ENCODE measurements at places on chromosomes 6 and 20.

GRCh38 chr6:97632341-97632740, 349.3 kb upstream of the MMS22L start:
- DNase-seq: no peak

DNA sequence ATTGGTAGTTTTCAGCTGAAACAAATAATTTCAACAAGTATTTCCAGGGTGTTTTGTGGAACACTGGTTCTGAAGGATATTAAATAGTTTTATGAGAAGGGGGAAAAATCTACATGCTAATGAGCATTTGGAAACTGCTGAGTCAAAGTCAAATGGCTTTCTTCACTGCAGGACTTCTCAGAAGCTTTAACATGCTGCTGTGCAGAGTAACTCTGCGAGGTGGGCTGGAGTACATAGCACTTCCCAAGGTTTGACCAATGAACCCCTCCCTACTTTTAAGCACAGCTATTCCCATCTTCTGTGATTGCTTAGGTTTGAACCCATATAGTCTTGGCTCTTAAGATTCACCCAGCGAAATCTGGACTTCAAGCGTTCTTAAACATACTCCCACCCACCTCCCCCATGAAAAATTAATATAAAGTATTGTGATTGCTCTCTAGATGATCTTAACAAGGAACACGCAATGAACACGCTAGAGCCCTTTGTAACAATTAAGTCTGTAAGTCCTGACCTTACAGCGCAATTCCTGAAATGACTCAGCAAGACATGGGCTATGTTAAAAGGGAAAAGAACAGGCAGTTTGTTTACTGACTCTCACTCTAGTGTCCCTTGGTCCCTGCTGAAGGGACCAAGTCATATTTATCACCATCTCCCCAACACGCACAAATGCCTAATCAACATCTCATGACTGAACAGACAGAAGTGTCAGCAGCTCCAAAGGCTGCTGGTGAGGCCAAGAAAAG, 105.2 kb downstream of the NFATC2 start:
- DNase-seq: no peak

DNA sequence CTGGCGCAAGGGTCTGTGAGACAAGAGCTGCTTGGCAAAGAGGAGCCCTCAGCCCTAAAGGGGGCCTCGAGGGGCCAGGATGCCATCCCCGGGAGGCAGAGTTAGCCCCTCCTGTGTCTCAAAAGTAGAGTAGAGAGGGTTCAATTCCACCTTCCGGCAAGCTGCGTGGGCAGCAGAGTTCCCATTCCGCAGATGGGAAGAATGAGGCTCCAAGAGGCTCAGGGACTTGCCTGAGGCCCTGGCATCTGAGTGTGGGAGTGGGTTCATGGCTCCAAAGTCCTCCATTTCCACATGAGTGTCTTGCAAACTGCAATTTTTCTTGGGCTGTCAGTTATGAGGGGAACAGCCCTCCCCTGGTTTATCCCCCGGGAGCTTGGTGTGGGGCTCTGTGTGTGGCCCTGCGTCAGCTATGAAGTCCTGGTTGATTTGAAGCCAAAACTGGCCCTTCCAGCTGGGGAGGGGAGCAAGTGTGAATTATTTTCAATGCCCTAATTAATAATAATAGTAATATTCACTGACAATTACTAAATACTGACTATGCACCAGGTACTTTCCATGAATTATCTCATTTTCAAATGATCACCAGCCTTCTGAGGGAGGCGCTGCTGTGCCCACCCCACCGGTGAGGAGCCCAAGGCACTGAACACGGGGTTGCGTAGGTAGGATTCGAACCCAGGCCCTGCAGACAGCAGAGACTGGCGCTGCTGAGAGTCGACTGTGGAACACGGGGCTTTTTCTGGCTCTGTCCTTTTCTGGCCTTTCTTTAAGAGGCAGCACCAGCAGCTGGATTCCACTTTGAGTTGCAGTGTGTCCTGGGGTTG, 153.0 kb upstream of the PTPN1 start:
- no peak for DNase-seq

DNA sequence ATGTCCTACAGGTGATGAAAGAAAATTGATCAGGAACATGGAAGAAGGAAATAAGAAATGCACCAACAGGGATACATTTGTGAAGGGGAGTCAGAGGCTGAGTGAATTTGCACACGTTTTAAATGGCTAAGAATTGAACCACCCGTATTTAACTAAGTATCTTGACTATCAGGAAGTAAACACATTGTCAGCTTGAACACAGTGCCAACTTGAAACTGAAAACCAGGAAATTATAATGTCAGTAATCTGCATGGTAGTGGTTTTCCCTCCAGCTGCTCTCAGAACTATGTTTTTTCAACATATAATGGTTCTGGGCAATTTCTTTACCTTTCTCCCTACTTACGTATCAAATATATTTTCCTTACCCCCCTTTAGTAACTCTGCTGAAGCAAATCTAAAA, 366.5 kb upstream of the POU3F2 start:
- no peak for DNase-seq

DNA sequence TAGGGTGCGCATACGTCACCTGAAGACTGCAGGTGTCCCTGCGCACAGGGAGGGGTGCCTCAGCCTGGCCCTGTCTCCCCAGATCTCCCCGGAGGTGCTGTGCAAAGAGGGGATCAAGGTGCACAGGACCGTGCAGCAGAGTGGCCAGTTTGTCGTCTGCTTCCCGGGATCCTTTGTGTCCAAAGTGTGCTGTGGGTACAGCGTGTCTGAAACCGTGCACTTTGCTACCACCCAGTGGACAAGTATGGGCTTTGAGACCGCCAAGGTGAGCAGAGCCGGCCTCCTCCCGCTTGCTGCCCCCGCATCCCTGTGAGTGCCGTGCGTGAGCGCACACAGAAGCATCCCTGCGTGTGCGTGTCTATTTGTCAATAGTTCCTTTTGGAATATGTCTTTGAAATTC, 150.7 kb downstream of the DTNBP1 start:
- no peak for DNase-seq

GRCh38 chr6:149473080-149474052, 11.4 kb downstream of the ZC3H12D start:
- no peak for DNase-seq

GRCh38 chr20:63495741-63496595, 2.9 kb downstream of the EEF1A2 start:
- DNase-seq: peak; percentile 64

DNA sequence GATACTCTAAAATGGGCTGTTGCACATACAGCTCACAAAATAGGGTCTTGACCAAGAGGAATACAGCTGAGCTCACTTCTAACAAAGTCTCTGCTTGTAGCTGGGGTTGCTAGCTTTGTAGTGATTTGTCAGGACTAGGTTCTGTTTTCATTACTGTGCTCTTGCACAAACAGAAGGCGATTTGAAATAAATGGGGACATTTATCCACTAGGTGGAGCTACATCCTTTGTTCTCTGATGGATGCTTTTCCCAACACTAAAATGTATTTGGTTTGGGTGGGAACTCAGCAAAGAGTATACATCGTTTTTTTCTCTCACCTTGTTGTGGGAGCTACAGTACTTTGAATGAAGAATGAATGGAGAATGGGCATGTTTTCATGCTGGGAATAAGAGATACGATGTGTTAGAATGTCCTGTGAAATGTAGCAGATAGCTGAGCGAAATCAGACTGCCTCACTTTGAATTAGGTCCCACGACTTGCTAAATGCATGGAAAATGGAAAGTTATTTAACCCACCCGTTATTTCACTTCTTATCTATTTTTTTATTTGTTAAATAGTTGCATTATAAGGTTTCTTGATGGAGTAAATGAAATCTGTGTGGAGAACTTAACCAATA, 494.7 kb upstream of the MAP3K7 start:
- no peak for DNase-seq

DNA sequence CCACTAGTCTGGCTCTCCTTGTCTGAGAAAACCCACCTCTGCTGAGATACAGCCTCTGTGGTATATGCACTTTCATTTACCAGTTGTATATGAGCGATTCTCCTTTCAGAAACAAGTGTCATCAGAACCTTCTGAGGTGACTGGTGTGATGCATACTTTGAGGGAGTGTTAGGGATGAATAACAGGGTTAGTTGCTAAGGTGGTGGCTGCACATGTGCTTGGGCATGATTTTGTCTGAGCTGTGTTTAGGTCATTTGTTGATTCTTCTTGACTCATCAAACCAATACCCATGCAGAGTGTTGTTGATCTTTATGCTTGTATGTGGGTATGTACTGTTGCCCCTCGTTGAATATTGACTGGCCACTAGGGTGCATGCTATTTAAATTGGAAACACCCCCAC, 25.7 kb downstream of the DTD1 start:
- DNase-seq: no peak

DNA sequence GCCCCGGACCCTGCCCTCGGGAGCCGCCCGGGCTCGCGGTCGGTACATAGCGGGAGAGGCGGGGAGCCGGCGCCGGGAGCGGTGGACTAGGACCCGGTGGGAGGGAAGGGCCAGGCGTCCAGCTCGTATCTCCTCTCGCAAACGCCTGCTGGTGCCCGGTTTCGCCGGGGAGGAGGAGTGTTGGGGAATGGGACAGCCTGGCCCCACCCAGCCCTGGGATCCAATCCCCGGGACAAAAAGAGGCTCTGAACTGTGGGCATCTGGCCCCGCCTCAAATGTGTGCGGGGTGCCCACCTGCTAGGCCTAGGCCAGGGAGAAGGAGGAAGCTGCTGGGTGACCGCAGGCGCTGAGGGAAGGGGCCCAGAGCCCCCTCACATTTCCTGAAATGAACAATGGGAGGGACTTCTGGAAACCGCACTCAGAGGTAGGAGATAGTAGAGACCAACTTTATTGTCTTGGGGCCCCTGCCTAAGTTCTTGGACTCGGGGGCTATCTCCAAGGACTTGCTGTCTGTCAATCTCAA, at the start of gene KCNK17:
KCNK17 (minus strand) TSS at position 147 of the 523 bp plus-strand sequence; CDS start at position 48, 99 bp downstream.
- no peak for DNase-seq

GRCh38 chr20:8646716-8647115, 422.2 kb upstream of the PLCB4 start:
- DNase-seq: no peak

DNA sequence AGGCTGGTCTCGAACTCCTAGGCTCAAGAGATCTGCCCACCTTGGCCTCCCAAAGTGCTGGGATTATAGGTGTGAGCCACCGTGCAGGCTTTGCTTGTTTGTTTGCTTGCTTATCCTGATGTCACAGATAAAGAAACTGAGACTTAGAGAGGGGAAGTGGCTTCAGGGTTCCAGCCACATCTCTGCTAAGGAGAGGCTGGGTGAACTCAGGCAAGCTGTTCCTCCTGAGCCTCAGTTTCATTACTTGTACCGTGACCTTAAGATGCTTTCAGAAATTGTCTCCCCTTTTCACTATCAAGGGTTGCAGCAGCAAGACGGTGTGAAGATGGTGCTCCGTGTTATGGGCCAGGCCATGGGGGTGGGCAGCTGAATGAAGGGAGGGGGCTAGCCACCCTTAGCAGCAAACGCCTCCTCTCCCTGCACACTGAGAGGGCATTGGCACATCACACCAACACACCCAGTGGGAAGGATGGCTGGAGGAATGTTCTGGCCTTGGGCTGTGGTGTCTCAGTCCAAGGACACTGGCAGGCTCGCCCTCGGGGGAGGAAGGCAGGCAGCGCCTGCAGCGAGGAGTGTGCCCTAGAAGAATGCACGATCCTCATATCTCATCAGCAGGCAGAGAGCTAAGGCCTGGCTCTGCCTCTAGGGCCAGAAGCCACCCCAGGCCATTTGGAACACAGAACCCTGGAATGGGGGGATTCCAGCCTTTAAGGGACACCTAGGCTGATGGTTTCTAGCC, 48.2 kb upstream of the TLDC2 start:
- no peak for DNase-seq

DNA sequence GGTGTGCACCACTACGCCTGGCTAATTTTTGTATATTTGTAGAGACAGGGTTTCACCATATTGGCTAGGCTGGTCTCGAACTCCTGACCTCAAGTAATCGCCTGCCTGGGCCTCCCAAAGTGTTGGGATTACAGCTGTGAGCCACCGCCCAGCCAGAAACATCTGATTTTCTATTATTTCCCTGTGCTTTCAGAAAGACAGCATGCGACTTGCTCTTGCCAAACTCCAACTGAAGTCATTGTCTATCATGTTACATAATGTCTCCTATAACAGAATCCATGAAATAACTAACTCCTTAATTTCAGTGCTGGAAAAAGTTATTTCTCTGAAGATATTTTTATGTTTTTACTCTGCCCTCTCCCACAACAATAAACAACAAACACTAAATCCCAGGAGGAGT, 8.5 kb downstream of the RMND1 start:
- DNase-seq: no peak

GRCh38 chr6:101088594-101088993, 207.5 kb upstream of the ASCC3 start:
- no peak for DNase-seq

- no peak for DNase-seq
Measured at GRCh38 chr20:58131151-58131550, 97.3 kb downstream of the ANKRD60 start.

- no peak for DNase-seq
Measured at GRCh38 chr6:21559238-21559637, 34.3 kb upstream of the SOX4 start.

DNA sequence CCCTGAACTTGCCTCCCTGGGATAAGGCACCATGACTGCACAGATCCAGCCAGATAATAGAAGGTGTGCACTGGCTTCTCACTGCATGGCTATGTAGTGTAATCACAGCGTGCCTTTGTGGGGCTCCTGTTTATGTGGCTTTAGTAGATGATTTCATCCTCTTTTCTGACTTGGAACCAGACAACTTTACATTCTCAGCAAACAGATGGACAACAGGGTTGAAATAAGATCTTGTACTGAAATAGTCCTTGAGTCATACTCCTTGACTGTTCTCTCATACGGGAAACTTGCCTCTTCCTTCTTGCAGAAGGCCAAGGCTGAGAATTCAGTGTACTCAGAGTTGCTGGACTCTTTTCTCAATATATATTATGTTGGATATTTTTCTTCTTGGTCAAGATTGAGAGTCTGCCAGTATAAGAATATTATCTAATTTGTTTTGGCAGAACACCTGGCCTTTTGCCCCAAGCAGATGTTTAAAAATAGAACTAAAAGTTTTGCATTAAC, 25.0 kb upstream of the RNF144B start:
- DNase-seq: no peak

GRCh38 chr20:33589059-33589458, 73.1 kb upstream of the C20orf144 start:
- DNase-seq: no peak

DNA sequence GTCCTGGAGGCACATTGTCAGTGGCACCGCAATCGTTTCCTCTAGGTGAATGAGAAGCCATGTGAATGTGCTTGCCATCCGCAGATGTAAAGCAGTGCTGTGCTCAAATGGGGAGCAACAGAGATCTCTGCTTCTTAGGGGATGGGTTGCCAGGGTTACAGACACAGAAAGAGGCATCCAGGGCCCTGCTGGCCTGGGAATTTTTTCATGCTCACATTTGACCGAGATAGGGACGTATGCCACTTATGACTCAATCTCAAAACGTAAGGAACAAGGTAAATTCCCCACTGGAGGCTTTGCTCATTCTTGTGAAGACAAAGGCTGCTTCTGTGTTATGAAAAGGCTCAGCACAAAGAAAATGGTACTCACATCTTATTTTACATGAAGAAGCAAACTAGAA, 11.0 kb downstream of the C6orf118 start:
- no peak for DNase-seq

GRCh38 chr6:2155206-2155605, 90.2 kb downstream of the GMDS start:
- DNase-seq: no peak

Data from stimulated activated CD8-positive, alpha-beta memory T cell treated with anti-CD3 and anti-CD28 coated beads, Interleukin-4, amount 100 ng/mL, for 24 hours (primary cell).